ENCODE measurements at places on chromosomes 16 and 17. TPM values are rescaled to one million over a fixed set of nuclear protein-coding genes. Genes with fewer than 3 reads are reported as not detected.

- no peak for DNase-seq
These were observed 73.1 kb downstream of the CDH13 start for GRCh38 chr16:82699711-82700495.

GRCh38 chr16:84196727-84197394 lies 5.9 kb downstream of the ADAD2 start:
- no peak for DNase-seq

GRCh38 chr16:81843243-81843582 lies 64.1 kb downstream of the PLCG2 start:
- DNase-seq: no peak

Gene DBNDD1
- total RNA-seq: 4.9 TPM
